NK-92 treated with Interleukin-12 subunit alpha and Interleukin-12 subunit beta, amount 100 ng/mL, for 24 hours (cell line): ENCODE measurements at places on chromosomes 16 and 17.
A peak's percentile ranks its signal among the peaks of the same experiment; 100 is the strongest.

GRCh38 chr17:57808882-57809281 is 41.0 kb downstream of the MRPS23 start:
- DNase-seq = no peak

DNA sequence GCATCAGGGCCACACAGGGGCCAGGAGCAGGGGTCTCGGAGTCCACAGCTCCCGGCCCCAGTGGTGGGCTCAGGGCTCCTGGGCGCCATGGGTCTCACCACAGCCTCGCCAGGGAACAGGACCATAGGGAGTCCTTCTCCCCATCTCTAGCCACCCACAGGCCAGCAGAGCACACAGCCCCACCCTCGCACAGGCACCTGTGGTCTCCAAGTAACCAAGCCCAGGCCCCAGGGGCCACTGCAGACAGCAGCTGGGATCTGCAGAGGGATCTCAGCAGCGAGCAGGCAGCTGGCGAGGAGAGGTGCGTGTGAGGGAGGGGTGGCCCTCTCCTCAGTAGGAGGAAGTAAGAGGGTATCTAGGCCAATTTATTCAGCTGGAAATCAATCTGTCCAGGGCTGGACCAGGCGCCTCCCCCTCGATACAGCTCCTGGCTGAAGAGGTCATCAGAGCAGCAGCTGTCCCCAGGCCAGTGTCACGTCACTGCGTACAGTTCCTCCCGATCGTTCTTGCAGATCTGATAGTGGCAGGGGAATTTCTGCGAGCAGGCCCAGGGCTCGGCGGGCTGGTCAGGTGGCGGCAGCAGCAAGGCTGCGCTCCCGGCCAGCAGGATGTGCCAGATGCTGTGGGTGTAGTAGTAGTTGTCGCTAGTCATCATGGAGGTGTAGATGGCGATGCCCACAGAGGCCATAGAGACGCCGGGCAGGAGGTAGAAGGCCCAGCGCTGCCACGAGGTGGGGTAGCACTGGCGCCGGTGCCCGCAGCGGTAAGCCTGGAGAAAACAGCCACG is 1.4 kb upstream of the MRPL28 start:
- DNase-seq = no peak

DNA sequence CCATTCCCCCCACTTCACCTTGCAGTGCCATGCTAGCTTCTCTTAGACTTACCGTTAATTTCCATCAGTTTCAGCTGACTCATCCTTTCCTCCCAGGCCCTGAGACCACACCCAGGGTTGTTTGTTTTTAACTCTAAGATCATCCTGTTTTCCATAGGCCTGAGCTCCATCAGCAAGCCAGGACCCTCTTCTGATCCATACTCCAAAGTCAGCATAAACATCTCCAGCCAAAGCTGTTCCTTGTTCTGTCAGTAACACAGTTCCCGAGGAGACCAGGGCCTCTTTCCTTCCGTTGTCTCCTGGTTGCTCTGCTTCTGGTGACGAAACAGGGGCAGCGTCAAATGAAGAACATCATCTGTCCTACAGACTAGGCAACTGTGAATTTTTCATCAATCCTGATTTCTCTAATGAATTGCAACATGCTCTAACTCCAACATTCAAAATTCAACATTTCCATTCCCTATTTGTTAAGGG is 83.8 kb upstream of the HNF1B start:
- no peak for DNase-seq

DNA sequence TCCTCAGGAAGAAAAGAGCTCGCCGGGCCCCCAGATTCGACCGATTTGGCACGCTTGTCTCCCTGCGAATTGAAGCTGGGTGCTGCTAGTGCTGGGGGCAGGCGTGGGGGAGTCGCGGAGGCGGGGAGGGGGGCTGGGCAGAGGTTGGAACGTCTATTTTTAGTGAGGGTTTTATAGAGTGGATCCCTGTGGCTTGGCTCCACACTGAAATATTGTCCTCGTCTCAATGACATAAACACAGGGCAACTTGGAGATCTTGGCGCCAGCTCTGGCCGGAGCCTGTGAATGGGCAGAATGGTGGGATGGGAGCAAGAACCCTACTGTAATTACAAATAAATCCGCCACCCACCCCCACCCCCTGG is 15.7 kb upstream of the NOG start:
- DNase-seq = no peak

DNA sequence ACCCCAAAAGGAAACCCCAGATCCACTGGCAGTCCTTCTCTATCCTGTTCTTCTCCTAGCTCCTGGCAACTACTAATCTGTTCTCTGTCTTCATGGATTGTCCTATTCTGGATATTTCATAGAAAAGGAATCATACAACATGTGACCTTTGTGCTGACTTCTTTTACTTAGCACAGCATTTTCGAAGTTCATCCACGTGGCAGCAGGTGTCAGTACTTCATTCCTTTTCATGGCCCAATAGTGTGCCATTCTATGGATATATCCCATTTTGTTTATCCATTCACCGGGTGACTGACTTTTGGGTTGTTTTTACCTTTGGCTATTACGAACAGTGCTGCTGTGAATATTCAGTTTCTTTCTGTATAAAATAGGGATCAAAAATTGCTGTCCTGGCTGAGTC is 10.4 kb upstream of the FA2H start:
- DNase-seq = no peak

DNA sequence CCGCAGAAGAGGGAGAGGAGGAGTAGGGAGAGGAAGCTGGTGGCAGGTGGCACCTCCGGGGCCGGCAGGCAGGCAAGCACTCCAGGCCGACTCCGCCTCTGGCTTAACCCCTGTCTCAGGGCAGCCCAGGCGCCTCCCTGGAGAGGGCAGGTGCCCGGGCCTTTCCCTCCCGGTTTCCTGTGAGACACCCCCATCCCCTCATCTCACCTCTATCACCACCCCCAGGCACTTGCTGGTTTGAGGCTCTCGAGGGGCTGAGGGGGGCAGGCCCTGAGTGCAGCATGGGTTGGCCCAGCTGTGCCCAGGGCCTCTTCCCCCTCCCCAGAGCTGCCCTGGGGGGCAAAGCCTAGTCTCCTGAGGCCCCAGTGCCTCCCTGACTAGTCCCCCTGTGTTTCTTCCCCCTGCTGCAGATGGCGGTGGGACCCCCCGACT is 6.0 kb downstream of the DOC2A start:
- no peak for DNase-seq

GRCh38 chr16:66714654-66715307 is 18.2 kb upstream of the CMTM4 start:
- no peak for DNase-seq

- DNase-seq = no peak
Measured at GRCh38 chr16:19698480-19699465, 19.3 kb downstream of the KNOP1 start.

- no peak for DNase-seq
Measured at GRCh38 chr16:11539641-11540050, 47.1 kb downstream of the LITAF start.

- DNase-seq = peak; percentile 76
Measured at GRCh38 chr17:19977293-19978208, at the start of gene AKAP10. TSS of gene AKAP10 (minus strand) at chr17:19977828. CDS start at chr17:19977679, 149 bp downstream.

DNA sequence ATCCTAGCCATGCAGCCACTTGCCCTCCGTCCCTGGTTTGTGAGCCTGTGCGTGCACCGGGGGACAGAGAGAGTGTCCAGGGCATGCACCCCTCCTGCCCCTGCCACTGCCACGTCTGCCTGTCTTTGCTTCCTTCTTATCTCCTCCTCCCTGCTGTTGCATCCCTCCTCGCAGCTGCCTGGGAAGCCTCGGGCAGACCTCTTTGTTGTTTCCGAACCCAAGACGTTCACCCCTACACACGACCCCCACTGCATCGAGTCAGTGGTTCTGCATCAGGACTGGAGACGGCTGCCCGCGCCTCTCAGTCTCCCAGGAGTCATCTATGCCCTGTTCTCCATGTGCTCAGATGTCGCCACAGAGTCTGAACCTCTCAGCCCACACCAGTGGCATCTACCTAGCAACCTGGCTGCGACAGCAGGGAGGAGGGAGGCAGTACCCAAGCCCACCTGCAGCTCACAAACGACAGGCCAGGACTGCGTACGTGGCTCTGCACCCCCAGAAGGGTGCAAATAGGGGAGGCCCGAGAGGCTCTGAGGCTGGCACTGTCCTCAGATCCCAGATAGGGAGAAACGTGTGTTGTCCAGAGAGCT is 5.2 kb downstream of the TIMP2 start:
- DNase-seq = no peak

DNA sequence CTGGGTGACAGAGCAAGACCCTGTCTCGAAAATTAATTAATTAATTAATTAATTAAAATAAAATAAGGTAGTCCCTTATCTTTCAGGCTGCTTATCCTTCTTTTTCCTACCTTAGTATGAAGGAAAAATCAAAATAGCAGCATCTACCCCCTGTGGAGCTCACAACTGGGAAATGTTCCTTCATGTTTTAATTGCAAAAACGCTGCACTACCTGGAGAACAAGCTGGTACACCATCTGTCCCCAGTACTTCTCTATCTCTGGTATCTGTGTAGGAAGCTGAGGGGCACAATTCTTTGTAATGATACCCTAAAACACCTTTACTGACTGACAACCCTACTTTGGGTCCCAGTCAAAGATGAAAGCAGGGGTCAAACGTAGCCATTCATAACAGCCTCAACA is 55.1 kb upstream of the MNT start:
- DNase-seq = no peak

- DNase-seq = no peak
Measured at GRCh38 chr16:88003316-88003715, 52.1 kb downstream of the BANP start.

DNA sequence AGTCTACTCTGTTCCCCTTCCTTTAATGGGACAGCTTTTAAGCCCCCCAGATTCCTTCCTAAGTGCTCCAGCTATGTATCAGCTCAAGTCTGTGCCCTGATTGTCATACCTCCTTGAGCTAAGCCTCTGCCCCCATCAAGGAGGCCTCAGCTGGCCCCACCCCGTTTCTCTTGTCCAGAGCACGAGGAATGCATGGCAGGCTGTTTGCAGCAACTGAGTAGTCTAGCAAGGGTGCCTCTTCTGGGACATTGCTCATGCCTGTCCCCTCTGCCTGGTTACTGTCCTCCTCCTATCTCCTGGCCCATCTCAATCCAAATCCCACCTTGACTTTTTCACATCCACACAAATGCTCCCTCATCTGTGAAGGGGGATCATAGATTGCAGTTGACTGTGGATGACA is 27.8 kb upstream of the TMEM220 start:
- no peak for DNase-seq

GRCh38 chr17:79802736-79803420 is 6.0 kb upstream of the CBX8 start:
- no peak for DNase-seq

GRCh38 chr17:57366177-57366557 is 109.8 kb downstream of the MSI2 start:
- no peak for DNase-seq

- DNase-seq = no peak
Measured at GRCh38 chr16:87278191-87279093, 38.8 kb downstream of the C16orf95 start.

- DNase-seq = no peak
Measured at GRCh38 chr17:83057793-83058265, 21.6 kb upstream of the METRNL start.

DNA sequence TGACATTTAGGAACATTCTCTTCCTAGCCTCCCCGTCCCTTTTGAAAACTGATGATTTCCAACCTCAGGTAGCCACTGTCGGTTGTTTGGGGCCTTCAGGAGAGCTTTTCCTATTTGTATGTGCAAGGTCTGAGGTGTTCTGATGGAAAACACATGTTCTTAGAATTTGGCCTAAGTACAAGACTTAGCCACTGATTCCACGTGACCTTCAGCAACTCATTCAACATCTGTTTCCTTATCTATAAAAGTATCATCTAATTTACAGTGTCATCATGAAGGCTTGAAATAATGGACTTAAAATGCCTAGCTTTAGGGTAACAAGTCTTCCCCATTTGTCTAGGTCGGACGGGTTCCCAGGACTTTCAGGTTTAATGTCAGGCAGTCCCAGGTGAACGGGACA is 259.3 kb downstream of the SOX9 start:
- no peak for DNase-seq

DNA sequence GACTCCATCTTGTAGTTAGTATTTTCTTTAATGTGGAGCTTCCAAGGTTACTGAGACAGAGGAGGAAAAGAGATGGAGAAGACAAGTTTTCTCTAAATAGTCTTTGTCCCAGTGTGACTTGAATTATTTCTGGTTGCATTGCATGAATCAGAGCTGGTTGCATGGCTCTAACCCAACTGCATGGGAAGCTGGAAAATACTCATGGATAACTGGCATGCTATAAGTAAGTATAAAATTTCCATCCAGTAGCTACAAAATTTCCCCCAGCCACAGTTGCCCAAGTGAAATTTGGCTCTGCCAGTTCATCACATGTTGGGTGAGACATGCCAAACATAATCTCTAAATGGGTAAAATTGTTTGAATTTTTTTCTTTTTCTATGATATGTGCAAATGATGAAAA is 1161.5 kb downstream of the CDH11 start:
- DNase-seq = no peak

- no peak for DNase-seq
Measured at GRCh38 chr17:67358612-67359011, 7.8 kb downstream of the PSMD12 start.

GRCh38 chr16:50884066-50884860 is 142.4 kb downstream of the CYLD start:
- DNase-seq = no peak

DNA sequence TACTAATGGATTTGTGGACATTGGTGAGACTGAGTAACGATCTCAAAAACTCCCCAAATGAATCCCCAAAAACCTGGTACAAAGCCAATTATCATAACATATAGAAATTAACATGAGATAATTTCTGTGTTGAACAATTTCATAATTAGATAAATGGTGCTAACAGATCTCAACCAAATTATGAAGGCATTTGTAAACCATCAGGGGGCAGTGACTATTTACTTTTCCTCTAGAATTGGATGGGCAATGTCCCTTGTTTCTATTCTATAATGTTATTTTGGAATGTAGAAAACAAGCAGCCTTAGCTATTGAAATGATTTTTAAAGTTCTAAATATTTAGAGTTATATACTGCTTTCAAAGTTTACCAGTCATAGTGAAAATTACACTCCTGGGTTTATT is 57.8 kb downstream of the MYH10 start:
- no peak for DNase-seq

- no peak for DNase-seq
Measured at GRCh38 chr17:73952082-73952479, 251.4 kb upstream of the RPL38 start.

- no peak for DNase-seq
Measured at GRCh38 chr17:58536542-58536941, 22.1 kb upstream of the MTMR4 start.

GRCh38 chr16:77882358-77882757 is 94.0 kb downstream of the VAT1L start:
- DNase-seq = no peak

- no peak for DNase-seq
Measured at GRCh38 chr17:76659928-76660655, 16.5 kb upstream of the ST6GALNAC1 start.
